ENCODE measurements at places on chromosomes 16 and 17.

DNA sequence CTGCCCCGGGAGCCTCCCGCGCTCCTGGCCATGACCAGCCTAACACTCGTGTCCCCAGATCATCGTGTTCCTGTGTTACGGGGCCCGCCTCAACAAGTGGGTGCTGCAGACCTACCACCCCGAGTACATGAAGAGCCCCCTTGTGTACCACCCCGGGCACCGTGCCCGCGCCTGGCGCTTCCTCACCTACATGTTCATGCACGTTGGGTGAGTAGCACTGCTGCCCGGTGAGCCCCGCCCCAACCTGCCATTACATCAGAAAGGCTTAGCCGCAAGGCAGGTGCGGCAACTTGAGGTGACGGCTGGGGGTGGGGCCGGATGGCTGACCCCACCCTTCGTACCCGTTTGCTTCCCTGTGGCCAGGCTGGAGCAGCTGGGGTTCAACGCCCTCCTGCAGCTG, 1.4 kb downstream of the RHBDL1 start:
- no peak for DNase-seq

DNA sequence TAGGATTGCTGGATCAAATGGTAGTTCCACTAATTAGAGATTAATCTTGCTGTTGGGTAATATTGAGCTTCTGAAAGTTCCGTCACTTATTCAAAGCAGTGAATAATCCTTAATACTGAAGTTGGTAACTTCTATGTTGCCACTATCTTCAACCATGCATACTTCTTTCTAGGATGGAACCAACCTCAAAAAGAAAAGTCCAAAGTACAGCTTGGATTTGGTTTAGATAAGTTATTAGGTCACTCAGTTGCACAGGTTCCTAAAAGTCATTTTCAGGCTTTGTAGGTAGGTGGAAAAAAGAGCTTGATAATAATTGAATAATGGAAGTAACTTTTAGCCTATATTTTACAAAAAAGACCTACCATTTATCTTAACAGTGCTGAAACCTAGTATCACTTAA, 78.7 kb downstream of the MAP2K4 start:
- DNase-seq = no peak

DNA sequence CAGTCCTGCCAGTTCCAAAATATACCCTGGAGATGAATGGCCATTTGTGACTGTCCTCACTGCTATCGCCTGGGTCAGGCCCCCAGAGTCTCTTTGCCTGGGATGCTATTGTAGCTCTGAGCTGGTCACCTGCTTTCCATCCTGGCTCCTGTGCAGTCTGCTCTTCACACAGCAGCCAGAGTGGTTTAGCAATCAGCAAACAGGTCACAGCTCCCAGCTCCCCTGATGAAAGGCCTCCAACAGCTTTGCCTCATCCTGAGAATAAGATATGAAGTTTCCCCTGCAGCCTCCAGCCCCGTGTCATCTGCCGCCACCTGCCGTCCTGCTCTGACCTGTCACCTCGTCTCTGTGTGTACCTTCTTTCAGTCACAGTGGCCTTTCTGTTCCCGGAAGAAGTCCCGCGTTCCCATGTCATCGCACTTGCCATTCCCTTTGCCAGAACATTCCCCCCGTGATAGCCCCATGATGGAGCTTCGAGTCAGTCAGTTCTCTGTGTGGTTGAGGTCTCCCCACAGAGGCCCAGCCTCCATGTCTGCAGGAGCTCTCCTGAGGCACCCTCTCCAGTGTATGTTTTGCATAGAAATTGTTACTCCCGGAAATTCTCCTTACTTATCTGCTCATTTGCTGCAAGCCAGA, 281.5 kb downstream of the SNX29 start:
- DNase-seq = no peak

- peak; percentile 58 for DNase-seq
Measured at GRCh38 chr17:55348749-55349354, 72.8 kb downstream of the MMD start.

DNA sequence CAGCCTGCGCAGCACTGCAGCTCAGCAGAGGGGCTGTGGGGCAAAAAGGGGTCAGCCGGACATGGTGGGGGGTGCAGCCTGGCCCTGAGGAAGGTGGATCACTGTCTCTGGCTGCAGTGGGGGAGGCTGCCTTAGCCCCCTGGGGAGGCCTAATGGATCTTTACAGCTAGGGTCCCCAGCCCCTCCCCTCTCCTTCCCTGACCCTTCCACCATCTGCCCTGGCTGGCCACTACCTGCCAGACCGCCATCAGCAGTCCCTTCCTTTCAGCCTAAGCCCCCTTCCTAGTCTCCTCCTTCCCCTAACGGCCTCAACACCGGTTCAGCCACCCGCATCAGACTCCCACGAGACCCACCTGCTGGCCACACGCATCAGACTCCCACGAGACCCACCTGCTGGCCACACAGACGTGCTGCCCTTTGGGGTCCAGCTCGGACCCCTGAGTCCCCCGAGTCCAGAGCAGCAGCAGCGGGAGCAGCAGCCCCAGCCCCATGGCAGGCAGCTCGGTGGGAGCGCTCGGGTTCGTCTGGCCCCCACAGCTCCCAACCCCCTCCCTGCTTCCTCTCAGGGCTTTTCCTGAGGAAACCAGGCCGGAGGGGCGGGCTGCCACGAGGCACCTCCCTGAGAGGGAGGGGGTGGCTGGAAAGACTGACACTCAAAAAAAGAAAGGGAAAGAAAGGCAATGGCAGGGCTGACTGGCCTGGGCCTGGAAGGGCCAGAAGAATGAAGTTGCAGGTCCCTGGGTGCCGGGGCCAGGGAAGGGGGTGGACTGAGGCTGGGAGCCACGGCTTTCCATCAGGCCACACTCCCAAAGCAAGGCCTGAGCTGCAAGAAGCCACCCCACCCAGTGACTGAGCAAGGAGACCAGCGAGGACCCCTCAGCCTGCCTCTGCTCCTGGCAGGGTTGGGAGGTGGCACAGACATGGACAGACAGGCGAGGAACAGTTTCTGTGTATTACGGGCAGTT, at the start of gene SCARF1:
SCARF1 (minus strand) TSS at position 526 of the 965 bp plus-strand sequence; CDS start at position 491, 35 bp downstream.
- peak; percentile 67 for DNase-seq

DNA sequence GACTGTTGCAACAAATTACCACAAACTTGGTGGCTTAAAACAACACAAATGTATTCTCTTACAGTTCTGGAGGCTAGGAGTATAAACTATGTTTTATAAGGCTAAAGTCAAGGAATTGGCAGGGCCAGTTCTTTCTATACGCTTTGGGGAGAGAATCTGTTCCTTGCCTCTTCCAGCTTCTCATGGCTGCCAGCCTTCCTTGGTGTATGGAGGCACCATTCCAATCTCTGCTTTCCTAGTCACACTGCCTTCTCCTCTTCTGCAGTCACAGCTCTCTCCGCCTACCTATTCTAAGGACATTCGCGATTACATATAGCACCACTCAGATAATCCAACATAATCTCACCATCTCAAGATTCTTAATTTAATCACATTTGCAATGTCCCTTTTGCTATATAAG, 140.4 kb upstream of the GNAO1 start:
- no peak for DNase-seq

DNA sequence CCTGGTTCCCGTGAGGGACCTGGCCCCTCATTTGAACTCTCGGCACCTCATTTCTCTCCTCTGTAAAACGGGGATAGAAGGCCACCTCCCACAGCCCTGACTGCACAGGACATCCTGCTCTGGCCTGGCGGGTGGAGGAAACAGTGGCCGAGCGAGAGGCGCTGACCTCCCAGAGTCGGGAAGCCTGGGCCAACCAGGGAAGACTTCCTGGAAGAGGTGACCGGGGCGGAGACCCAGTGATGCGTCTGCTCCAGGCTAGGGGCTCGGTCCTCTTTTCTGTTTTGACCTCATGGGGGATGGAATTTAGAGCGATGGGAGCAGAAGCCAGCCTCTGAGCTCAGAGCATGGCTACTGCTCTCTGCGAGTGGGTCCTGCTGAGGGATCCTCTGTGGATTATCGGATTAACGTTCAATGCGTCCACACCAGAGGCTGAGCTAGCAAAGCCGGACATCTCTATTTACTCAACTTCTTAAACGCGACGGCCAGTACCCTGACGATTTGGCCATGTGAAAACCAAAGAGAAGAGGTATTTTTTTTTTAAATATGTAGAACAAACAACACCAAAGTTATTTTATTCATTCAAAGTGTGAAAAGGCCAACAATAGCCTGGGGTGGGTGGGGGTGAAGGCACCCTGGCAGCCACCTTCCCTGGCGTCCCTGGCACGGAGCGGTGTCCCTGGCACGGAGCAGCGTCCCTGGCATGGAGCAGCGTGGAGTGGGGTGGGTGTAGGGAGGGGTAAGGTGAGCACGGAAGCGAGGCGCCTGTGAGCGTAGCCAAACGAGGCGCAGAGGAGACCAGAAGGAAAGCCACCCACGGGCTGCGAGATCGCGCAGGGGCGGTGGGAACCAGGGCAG, 9.2 kb upstream of the MSLN start:
- no peak for DNase-seq

Measured in right forelimb (tissue), 1 donor.